ENCODE measurements at places on chromosomes 2 and 18. TPM values are rescaled to one million over a fixed set of nuclear protein-coding genes. Genes with fewer than 3 reads are reported as not detected.
A peak's percentile ranks its signal among the peaks of the same experiment; 100 is the strongest.

DNA sequence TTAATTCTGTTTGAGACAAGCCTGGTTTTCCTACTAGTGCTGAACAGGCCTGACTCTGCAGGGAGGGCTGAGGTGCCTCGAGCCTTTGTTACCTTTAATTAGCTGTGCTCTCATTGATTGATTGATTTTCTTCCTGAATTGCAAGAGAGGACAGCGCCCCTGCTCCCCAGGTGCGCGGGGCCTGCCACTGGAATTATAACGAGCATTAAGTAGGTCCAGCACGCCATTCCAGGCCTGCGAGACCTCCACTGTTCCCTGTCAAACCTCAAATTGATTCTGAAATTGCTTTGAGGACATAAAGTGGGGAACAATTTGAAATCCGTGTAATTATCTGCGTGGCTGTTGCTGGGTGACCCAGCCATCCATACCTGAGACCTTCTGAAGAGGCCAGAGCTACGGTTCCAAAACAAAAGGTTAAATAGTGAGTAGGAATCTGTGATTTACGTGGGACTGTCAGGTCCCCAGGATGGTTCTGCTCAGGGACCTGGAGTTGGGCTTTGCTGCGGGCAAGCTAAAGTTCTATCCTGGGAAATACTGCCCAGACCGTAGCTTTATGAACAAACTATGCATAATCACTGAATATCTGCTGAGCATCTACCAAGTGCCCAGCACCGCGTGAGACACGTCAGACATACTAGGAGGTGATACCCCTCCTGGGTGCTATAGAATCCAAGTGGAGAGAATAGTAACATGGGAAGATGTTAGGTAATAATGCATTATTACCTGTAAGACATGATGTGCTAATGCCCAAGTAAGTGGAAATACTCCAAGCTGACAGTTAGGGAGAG, 104.1 kb downstream of the ZBTB7C start:
- no peak for ATAC-seq

GRCh38 chr2:238644095-238645081, 203.5 kb upstream of the TWIST2 start:
- ATAC-seq = peak; percentile 95

DNA sequence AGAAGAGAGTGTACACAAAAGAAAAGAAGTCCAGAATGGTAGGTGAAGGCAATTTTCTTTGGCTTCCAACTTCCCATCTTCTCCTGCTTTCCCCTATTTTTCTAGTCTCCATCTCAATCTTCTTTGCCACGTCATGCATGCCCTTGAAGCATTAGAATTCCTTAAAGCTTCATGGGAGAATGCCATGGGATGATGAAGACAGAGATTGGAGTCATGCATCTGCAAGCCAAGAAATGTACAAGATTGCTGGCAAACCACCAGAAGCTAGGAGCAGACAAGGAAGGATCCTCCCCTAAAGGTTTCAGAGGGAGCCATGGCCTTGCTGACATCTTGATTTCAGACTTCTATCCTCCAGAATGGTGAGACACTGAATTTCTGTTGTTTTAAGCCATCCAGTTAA, 305.9 kb downstream of the HRH4 start:
- ATAC-seq = no peak

DNA sequence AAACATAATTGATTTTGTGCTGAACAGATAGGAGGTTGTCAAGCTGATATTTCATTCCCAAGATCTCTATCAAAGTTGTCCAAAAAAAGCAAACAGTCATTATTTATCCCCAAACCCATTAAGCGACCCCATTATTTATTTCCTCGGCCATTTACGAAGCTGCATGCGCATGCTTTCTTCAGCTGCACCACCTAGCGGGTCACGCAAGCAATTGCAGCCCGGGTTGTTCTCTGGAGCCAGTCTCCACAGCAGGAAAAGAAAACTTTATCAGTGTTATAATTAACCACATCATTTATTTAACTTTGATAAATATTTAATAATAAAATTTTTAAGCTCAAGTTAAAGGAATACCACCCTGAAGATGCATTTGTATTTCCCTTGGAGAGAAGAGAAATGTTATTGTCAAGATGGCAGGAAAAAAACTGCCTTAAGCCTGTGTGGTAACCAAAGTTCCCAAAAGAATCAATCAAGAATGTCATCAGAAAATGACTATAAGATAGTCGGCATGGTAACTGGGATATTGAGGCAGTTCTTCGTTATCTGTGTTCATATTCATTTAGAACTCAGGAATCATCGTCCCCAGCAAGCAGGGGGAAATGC, 304.7 kb downstream of the FBXO15 start:
- peak; percentile 37 for ATAC-seq

GRCh38 chr2:237691029-237691907, 63.9 kb downstream of the LRRFIP1 start:
- ATAC-seq = peak; percentile 1

DNA sequence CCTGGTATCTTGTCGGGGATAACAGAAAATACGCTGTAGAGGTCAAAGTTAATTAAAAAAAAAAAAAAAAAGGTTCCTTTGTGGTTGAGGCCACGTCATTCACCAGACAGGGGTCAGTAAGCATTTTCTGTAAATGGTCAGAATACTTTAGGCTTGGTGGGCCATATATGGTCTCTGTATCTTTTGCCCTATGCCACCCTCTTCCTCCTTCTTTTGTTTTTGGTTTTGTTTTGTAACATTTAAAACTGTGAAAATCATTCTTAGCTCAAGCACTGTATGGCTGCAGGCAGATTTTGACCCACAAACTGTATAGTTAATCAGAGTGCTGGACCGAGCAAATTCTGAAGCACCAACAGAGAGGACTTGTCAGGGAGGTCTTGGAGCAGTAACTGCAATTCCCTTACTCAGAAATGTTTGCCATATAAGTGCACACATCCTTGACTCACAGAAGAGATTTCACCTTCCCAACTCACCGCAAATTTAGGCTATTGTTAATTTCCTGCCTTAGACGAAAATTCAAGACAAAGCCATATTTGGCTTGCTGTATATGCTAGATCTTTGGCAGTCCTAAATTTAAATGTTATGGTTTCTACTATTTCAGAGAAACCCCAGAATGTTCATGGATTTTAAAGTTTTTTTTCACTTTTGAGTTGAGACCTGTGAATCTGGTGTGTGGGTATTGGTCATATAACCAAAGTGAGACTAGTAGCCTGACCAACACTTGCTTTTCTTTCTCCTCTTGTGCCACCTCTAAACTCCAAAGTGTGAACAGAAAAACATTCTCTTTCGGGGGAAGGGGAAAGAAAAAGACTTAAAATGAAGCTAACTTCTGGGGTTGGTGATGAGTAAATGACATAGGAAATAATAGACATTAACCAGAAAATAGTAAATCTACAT, 65.4 kb downstream of the DOCK10 start:
- ATAC-seq = peak; percentile 77

- no peak for ATAC-seq
These were observed 58.8 kb downstream of the ACKR3 start for GRCh38 chr2:236628256-236628901.

- ATAC-seq = no peak
These were observed 212.5 kb downstream of the NEDD4L start for GRCh38 chr18:58256316-58257080.

DNA sequence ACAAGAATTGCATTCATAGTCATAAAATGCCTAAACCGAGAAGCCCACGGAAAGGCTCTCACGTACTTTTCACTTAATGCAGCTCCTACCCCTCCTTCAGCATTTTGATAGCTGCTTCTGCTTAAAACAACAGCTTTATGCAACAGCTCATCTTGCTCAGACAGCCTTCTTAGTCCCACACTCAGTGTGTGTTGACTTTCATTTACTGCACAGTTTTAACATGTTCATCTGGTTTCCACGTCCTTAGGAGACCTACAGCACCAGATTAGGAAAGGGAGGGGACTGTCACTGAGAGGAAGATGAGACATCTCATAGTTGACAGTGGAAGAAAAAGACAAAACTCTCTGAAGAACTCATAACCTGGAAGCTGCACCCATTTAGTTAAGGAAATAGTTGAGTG, 435.4 kb downstream of the SETBP1 start:
- no peak for ATAC-seq

- peak; percentile 71 for ATAC-seq
These were observed 5.5 kb downstream of the CEBPZOS start for GRCh38 chr2:37201766-37202165.

GRCh38 chr2:138035608-138036217, 71.4 kb downstream of the HNMT start:
- no peak for ATAC-seq

DNA sequence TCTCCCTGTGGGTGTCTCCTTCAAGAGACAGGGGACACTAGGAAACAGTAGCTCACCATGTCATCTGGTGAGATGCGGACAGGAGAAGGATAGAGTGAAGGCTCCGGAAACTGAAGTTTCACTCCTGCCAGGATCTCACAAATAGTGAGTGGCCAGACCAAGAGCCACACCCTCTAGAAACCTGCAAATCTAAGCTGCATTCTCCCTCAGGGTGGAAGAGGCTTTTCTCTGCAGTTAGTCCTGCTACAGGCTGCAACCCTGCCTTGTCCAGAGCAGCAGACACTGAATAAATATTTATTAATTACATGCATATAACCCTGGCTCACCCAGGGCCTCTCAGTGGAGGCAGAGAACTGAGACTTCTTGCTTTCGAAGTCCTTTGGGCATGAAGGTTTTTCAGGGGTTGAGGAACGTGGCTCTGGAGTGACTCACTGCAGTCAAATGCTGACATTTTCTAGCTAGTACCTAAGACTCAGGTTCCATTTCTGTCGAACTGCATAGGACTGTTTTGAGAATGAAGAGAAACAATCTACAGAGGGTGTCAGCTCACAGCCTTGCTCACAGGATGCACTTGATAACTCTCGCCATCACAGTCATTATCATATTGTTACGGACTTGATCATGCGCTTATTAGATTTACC, 87.3 kb downstream of the ACTR2 start:
- no peak for ATAC-seq

SLC23A3 gene
- total RNA-seq = 7.7 TPM

FKBP1B gene
- total RNA-seq = 1.2 TPM

MARCO gene
- not detected for total RNA-seq

ACVR1C gene
- 2.8 TPM for total RNA-seq

UGT1A5 gene
- total RNA-seq = not detected

All from activated T-helper 17 cell treated with anti-CD3 and anti-CD28 coated beads, Interleukin-2, amount 50 U/mL, for 72 hours (primary cell).